Heart left ventricle (tissue), 16 donors: ENCODE measurements at places on chromosomes 3 and 15. TPM values are rescaled to one million over a fixed set of nuclear protein-coding genes. Genes with fewer than 3 reads are reported as not detected.

Gene MRPL47
- polyA plus RNA-seq = 123 TPM

Gene IL20RB
- polyA plus RNA-seq = 0.42 TPM

Gene COLQ
- polyA plus RNA-seq = 7.4 TPM

Gene TTLL13
- 0.07 TPM for polyA plus RNA-seq

Gene GAP43
- polyA plus RNA-seq = 0.11 TPM

Gene BFSP2
- polyA plus RNA-seq = not detected
